ENCODE measurements at places on chromosomes 6 and 20.

DNA sequence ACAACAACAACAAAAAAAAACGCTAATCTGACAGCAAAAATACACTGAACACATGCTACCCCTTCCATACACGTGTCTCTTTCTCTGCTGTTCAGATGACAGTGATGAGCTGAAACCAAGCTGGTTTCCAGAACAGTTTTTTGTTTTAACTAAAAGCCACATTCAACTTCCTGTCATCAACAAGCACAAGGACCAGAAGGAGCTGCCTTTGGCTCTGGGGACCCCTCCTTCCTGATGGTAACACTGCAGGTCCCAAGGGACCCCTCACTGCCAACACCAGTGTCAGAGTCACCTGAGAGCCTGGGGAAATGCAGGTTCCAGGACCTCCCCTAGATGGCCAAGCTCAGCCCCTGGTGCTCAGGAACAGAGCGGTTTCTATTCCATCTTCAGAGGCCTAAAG is 6.0 kb downstream of the CST7 start:
- no peak for DNase-seq

DNA sequence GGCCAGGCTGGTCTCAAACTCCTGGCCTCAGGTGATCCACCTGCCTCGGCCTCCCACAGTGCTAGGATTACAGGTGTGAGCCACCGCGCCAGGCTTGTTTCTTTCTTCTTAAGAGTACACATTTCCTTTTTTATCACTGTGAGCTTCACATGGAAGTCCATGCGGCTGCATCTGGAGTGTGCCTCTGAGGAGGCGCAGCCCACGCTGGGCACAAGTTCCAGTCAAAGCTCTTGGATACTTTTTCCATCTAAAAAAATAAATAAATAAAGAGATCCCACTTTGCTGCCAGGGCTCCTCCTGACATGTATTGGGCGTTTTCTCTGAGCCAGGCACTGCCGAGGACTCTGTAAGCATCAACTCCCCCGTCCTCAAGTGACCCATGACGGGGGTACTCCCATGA is 123.0 kb downstream of the PREX1 start:
- DNase-seq = no peak

GRCh38 chr6:31037169-31037568 is 26.9 kb downstream of the MUC22 start:
- no peak for DNase-seq

GRCh38 chr6:29530671-29531310 is 28.7 kb downstream of the UBD start:
- no peak for DNase-seq

- DNase-seq = no peak
Measured at GRCh38 chr20:17419479-17420041, 111.6 kb downstream of the BFSP1 start.

DNA sequence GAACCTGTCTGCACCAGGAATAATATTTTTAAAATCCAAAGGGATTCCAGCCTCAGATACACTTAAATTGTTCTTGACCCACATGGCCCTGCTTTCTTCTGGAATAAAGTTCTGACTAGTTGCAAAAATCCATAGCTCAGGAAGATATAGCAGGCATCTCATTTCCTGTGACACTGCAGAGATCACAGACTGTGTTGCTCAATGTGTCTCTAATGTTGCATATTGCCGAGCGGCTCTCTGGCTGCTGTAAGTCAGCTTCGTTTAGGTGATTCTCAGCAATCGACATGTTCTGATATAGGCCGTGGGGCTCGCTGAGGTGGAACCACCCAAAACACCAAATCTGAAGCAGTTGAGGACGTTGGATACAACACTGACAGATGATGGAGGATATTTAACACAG is 498.3 kb upstream of the AGPAT4 start:
- DNase-seq = no peak

All from mammary epithelial cell (primary cell).